DND-41 (cell line): ENCODE measurements at places on chromosomes 5 and 9.

- DNase-seq = no peak
Measured at GRCh38 chr5:143233031-143233430, 170.5 kb downstream of the NR3C1 start.

GRCh38 chr5:23639326-23639725 lies 131.9 kb downstream of the PRDM9 start:
- DNase-seq = no peak

DNA sequence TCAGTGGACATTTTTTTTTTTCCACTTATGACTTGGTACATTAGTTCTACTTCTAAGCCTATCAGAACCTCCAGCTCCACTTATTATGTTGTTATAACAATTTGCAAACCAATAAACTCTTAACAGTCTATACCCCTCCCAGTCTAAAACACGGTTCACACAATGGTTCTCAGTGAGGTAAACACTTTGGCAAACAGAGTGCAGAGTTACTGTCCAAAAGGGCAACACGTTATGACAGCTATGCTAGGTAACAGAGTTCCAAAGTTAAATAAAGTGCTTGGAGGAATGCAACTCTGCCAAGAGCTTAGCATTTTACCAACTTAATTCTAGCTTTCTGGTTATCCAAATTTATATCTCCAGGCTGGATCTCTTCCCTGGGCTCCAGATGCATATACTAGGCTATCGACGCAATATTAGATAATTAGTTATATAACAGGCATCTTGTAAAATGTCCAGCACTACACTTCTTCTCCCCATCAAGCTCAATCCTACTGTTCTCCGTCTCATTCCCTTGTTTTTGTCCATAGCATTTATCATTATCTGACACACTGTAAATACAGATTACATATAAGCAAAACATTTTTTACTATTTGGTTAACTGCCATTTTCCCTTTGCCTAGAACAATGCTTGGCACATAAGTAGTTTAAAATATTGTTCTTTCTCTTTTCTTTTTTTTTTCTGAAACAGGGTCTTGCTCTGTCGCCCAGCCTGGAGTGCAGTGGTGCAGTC lies 14.3 kb downstream of the FNBP1 start:
- DNase-seq = no peak

DNA sequence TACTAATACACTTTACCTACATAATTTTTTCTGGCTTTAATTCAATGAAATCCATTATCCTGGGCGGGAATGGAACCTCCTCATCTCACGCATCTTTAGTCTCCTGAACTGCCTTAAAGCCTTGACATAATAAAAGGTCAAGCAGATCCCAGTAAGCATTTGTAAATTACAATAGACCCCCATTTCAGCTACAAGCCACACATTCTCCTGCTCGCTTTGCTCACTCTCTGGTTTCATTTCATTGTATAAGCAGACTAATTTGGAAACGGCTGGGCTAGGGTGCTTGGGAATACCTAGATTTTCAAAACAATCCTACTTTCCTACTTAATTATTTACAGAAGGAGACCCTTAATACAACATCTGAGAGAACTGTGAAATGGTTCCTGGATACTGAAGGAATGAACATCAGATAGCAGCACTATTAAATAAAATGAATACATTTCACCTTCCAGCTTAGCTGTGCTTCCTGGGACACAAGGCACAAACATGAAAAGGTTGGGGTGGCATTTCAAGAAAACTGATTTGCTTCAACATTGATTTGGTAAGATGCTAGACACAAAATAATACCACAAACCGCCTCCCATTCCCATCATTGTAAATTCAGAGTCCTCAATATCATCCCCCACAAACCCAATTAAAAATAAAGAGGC lies 1.5 kb downstream of the JAKMIP2 start:
- DNase-seq = no peak

DNA sequence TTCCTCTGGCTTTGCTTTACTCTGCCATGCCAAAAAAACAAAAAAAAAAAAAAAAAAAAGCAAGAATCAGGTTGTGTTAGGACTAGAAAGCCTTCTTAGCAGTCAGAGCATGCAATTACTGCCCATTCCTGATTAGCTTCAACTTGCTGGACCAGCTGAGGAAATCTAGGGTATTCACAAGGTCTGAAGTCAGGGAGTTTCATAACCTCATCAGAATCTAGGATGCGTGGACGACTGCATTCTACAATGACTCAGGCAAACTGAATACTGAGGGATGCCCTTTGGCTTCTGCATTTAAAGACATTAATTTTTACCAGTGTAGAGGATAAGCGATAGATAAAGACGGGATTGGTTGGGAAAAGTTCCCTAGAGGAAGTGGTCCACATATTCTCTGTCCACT lies 39.2 kb upstream of the SHOC1 start:
- no peak for DNase-seq

DNA sequence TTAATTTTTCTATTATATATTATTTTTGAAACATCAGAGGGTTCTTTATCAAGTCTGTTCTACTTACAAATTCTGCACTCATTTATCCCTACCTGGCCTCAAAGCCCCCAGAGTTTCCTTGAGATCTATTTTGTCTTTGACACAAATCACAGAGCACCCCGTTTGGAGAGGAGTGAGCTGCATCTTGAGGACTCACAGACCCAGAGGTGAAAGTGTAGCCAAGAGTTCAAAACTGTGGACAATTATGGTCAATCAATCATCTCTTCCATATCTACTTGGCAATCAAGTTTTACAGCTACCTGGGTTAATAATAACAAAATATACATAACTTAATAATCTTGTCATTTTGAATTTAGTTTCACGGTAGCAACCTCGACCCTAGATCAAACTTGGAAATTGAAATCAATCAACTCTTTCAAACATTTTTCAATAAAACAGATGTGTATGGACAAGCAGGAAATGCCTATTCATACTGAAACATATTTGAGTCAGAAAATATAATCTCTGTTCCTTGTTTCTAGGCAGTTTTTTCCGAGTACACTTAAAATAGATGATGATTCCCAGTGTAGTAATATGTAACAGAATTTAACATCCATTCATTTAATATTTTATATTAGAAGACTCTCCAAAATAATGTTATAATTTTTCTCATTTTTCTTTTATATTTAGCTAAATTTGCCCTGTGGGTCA lies 13.7 kb upstream of the SYK start:
- DNase-seq = no peak

GRCh38 chr9:102405218-102405867 lies 589.8 kb upstream of the CYLC2 start:
- DNase-seq = no peak

DNA sequence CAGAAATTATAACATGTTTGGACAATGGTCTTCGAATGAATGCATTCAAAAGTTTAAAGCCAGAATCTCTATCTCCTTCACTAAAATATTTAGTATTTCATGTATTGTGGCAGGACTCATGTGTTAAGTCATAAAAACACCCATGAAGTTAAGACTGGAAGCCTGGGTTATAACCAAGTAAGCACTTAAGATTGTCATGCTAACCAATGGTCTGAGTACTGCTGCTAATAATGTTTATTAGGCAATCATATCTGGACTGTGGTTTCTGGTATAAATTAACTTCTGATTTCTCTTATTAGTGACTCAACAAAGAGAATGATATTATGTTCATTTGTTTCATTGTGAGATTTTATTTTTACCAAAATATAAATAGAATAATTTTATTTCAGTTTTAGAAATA lies 297.9 kb upstream of the EDIL3 start:
- no peak for DNase-seq

DNA sequence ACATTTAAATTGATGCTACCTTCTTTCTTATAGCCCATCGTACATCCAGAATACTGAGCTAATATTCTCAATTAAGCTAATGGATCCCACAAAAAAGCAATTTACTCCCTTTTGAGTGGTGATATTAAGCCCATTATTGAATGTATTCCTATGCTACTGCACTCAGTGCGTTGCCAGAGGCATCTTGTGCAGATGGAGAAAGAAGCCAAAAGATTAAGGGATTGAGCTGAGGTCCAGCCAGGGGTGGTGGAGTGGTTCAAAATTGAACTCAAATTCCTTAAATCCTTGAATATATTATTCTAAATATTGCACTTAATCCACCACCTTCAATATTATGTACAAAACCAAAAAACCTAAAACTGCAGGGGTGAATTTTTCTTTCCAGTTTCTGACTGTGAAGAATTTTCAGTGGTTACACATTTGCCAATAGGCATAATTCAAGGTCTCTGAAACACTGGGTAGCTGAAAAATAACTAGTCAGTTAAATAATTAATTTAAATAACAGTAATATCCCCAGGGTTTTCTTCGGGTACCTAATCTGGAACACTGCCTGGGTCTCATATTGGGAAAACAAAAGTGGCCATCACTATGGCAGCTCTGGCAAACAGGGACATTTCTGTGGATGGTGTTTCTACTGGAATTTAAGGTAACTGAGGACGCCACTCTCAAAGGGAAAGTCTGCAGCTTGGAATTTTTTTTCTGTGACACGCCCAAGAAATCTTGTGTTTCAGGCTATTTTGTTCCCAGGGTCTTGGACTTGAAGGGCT lies 6.2 kb upstream of the LIFR start:
- no peak for DNase-seq

DNA sequence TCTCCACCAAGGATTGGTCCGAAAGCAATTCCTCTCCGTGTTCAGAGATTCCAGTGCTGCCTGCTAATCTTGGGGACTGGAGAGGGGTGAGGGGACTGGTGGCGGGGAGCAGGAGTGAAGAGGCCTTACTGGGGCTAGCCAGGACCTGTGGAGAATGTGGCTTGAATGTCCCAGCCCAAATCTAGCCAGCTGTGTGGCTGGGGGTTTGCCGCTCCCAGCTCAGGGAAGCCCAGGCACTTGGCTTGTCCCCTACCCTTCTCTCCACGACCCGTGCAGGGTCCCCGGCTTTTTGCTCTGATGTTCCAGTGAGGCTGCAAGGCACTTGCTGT lies 2.4 kb downstream of the N4BP3 start:
- DNase-seq = no peak

DNA sequence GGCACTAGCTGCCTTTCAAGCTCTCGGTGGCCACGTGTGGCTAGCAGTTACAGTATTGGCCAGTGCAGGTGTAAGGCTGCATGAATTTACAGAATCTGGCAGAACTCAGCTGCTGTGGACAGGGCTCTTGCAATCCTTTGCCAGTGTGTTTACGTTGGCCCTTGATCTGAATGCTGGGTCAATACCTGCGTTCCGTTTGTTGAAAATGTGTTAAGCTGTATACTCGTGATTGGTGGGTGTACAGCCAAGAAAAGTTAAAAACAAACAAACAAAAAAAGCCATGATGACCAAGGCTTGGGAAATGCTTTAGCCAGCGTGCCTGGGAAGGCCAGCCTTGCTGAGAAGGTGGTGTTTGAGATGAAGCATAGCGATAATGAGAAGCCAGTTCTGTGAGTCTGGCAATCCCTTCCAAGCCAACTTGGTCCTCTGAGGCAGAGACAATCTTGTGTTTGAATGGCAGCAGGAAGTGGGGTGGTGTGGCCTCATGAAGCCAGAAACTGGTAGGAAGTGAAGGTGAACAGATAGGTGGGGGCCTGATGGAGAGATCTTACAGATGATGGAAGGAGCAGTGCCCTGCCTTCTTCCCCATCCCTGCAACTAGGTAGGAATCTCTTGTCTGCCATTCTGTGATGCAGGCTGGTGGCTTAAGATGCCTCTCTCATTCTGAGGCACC lies 820 bp upstream of the CFAP90 start:
- no peak for DNase-seq

DNA sequence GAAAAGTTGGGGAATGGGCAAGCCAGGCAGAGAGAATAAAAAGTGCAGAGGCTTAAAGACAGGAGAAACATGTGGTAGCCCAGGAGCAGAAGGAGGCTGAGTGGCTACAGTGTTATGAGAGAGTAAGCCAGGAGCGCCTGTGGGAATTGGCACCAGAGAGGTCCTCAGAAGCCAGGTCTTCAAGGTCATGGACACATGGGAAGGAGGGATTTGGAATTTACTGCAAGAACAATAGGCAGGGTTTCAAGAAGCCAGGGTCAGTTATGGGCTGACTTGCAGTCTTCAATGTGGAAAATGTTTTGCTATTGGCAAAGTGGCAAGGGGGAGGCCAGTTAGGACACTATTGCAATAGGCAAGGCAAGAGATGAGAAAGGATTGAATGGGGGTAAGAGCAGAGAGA lies 29.3 kb downstream of the ERAP1 start:
- DNase-seq = no peak

- DNase-seq = no peak
Measured at GRCh38 chr9:23659346-23660006, 166.6 kb downstream of the ELAVL2 start.

DNA sequence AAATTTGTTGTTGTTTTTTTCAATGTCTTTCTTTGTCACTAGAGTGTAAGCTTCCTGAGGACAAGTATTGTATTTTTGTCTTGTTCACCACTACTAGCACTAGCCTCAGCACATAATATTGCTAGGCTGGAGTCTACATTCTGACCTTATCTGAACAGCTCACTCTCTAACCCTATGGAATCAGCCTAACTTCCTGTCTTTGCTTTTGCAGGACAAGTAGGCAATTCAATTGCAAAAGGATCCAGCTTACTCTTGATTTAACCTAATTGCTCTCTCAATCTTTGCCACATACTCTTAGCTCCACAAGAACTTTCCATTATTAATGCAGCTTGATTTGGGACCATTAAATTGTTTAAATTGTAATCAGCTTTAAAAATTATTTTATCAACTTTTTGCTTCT lies 308.5 kb downstream of the MAN2A1 start:
- DNase-seq = no peak

- DNase-seq = no peak
Measured at GRCh38 chr9:131598121-131598520, 52.8 kb downstream of the PRRT1B start.

DNA sequence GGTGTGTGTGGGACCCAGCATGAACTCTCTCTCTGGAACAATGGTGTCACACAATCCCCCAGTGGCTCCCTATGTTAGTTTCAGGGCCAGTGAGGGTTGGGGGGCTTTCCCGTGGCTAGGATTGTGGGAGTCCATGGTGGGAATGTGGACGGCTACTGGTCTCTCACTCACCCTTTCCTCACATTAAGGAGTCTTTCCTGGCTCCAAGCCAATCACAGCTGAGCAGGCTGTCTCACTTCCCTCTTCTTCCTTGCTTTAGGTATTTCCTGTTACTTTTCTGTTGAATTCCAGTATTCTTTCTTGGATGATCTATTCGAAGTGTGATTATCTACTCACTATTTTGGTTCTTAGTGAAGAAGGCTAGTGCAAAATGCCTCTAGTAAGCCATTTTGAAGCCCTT lies 324.4 kb upstream of the MPDZ start:
- DNase-seq = no peak

DNA sequence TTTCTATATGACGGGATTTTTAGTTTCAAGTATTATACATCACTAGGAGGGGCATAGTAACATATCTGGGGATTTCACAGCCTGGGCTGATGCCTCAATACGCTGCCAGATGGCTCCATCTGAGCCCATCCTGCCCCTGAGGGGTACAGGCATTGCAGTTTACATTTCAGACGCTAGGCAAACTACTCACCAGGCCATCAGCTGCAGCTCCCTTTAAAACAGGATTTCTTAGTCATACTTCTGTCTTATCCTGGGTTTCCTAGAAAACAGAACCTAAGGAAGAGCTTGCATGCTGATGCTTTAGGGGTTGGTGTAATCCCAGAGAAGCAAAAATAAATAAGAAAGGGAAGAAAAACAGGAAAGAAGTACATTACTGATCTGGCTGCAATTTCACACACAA lies 372.8 kb upstream of the PIK3R1 start:
- no peak for DNase-seq

- no peak for DNase-seq
Measured at GRCh38 chr5:6783787-6784186, 70.6 kb downstream of the TENT4A start.
